ENCODE measurements at places on chromosomes 5 and 9.

DNA sequence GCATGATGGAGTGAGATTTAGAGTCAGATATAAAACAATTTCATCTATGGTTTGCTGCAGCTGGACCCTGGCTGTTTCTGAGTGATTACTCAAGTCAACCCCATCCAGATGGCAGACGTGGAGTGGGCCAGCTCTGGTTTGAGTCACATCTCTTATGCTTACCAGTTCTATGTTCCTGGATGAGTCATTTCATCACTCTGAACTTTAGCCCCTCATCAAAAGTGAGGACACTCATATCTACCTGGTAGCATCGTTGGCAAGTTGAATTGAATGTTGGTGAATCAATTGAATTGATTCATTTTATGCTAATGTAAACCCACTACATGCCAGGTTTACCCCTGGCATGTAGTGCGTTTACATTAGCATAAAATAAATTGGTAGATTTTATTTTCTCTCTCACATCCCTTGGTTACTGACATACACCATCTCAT lies 176.4 kb downstream of the FGF18 start:
- DNase-seq: no peak

DNA sequence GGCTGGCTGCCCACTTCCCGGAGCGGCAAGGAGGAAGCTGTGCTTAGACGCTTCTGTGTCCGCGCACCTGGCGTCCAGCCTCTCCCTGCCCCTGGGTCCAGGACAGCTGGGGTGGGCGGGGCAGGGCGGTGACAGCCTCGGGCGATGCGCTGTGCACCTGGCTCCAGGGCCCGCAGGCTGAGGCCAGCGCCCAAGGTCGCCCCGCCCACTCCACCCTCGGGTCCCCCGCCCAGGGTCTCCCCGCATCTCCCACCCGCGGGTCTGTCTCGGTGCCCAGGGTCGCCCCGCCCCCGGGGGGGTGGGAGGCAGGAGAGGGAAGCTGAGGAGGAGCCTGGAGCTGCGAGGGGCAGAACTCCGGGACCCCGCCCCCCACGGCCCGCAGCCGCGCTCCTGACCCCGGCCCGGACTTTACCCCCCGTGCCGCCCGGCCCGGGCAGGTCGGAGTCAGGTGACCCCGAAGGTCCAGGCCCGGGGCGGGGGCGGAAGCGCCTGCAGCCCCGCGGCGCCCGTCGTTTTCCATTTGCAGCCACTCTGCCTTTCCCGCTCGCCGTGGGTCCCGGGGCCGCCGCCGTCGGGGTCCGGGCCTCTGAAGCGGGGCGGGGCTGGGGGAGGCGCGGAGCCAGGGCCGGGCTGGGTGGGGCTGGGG lies at the start of gene ENTPD8:
Gene ENTPD8, minus strand, starts transcription at position 69 of the 646 bp plus-strand sequence. CDS start 3,072 bp downstream, outside the sequence.
- no peak for DNase-seq

- DNase-seq: no peak
These were observed 106.6 kb downstream of the TMC1 start for GRCh38 chr9:72627956-72628540.

DNA sequence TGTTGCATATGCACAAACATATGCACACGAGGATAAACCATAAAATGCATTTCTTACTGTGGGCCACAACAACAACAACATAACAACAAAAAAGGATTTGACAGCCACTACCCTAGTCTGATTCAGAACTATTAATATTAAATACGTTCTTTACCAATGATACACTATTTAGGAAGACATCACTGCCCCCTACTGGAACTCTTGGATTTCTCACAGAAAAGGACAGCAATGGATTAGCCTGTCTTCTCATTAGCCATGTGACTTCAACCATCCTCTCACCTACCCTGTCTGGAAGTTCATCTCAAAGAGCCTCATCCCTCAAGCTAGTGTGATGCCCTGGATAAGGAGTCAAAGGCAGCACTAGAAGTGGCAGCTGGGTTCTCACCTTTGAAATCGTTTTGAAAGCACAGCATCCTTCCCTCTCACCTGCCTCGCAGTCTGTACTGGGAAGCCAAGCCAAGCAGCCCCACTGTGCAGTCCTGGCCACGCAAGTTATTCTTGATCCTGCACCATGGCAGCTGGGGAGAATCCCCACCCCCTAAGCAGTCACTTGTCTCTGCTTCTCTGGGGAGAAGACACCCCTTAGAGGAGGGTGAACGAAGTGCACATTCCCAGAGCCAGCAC lies 64.6 kb downstream of the SH3TC2 start:
- DNase-seq: no peak

- no peak for DNase-seq
These were observed 111.1 kb downstream of the VAV2 start for GRCh38 chr9:133880851-133881661.

DNA sequence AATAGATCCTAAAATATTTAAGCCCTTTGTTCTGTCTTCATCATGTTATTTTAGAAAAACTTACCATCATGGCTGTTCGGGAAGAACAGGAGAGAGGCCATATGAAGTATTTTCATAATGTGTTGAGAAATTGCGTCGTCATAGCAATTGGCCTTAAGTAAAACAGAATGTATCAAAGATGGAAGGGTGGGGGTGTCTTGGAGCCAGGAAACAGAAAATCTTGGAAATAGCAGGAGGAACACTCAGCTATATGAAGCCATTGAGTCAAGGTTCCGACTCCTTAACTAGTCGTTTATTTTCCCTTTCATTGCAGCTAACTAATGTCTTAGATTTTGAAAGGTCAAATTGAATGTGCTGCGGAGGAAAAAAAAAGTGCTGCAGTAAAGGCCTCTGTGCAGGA lies 1.3 kb downstream of the SPTAN1 start:
- DNase-seq: no peak

GRCh38 chr5:126745259-126745992 lies 31.5 kb upstream of the LMNB1 start:
- DNase-seq: no peak

GRCh38 chr5:57696389-57696769 lies 213.8 kb upstream of the ACTBL2 start:
- DNase-seq: no peak

DNA sequence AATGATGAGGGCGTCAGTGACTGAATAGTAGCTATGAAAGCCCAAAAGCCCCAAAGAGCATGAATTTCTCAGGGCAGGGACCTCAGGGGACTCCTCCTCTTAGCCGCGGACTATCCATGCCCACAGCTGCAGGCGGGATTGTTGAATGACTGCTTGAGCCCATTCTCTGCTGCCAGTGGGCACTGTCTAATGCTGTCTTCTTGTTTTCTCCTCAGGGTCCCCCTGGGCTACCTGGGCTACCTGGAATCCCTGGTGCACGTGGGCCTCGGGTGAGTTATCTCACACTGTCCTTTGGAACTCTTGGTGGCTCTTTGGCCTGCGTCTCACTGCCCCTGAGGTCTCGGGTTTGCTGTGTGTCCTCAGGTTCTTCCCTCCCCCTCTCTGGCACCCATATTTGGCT lies 22.7 kb downstream of the COL27A1 start:
- no peak for DNase-seq

GRCh38 chr9:35236692-35237091 lies 74.9 kb downstream of the UNC13B start:
- DNase-seq: no peak

DNA sequence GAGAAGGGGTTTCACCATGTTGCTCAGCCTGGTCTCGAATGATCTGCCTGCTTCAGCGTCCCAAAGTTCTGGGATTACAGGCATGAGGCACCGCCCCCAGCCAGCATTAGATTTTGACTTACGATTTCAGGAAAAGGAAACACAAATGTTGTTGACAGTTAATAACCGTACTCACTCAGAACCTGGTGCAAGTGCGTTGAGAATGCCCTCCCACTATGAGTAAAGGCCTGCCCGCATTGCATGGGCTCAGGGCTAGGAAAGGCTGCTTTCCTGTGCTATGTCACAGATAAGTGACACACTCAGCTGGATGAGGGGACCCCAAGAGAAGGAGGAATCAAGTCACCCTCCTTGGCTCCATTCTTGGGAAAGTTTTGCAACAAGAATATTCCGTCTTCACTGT lies 42.4 kb downstream of the NDST1 start:
- no peak for DNase-seq

DNA sequence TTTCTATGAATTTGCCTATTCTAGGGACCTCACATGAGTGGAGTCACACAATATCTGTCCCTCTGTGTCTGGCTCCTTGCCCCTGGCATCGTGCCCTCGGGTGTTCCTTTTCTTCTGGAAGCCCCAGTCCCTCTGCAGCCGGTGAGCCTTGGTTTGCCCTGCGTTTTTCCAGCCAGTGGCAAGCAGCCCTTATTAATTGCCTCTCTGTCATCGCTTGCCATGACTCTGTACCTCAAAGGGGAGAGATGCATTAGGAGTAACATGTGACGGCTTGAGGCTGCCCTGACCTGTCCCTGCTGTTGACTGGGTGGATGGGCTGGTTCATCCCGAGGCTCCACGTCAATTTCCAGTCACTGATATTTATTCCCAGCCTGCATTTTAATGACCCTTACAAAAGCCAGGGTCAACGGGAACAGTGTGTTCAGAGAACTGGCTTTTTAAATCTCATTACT lies 87.3 kb downstream of the CFAP90 start:
- DNase-seq: peak; percentile 42

GRCh38 chr5:66558560-66558959 lies 37.6 kb upstream of the MAST4 start:
- no peak for DNase-seq

DNA sequence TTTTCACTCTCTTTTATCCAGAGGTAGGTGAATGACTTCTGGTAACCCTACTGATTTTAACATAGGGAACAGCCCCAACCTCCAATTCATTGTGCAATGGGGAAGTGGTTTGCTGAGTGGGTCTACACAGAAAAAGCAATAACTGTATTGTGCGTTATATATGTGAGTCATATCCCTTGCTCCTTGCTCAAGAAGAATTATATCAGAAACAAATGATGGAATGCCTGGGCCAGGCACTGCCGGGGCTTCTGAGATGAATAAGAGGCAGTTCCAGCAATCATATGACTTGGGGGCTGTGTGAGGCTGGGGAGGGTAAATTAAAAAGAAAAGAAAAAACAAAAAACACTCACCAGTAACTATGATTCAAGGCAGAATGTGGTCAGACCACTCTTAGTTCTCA lies 79.2 kb upstream of the ABCA1 start:
- no peak for DNase-seq

- no peak for DNase-seq
These were observed 5.9 kb upstream of the SLC22A5 start for GRCh38 chr5:132363431-132364112.

DNA sequence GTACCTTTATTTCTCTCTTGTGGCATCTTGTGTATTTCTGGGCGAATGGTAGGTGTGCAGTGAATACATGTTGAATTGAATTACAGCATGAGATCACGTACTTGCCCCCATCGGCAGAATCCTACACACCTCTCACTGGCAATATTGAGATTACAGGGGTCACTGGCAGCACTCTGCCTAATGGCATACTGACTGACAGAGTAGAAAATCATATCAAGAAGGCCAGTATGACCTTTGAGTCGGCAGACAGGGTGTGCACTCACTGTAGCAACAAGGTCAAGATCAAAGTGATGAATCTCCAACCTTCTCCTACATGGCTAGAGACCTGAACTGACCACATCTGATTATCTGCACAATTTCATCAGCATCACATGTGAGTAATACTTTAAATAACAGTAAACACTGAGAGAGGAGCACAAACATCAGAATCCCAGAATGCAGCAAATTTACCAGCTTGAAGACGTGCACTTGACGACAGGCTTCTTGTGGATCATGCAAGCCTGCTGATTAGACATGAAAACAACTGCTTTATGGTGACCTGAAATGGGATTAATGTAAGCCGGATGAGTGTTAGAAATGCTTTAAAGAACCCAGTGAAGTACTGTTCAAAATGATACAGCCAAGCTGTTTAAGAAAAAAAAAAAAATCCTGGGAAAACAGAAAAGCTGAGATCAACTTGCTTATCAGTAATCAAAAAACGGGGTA lies 267.1 kb upstream of the EFNA5 start:
- no peak for DNase-seq

DNA sequence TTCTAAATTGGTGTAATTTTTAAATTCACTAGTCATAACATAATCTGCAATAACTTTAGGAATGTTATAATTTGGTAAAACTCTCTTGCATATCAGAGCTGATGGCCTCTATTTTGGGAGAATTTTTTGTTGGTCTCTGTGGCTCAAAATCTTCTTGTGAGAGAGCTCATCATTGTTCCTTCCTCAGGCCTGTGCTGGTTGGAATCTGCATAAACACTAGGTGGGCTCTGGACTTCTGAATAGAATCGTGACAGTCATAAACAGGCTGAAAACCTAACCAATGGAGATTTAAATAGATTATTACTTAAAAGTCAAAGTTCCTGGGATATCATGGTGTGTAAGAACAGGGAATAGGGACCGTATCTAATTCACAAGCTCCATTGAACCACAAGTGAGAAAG lies 1129.6 kb downstream of the CDH12 start:
- DNase-seq: no peak

- no peak for DNase-seq
These were observed 4.6 kb downstream of the FLT4 start for GRCh38 chr5:180644825-180645273.

GRCh38 chr5:3602785-3603502 lies 7.3 kb downstream of the IRX1 start:
- no peak for DNase-seq

DNA sequence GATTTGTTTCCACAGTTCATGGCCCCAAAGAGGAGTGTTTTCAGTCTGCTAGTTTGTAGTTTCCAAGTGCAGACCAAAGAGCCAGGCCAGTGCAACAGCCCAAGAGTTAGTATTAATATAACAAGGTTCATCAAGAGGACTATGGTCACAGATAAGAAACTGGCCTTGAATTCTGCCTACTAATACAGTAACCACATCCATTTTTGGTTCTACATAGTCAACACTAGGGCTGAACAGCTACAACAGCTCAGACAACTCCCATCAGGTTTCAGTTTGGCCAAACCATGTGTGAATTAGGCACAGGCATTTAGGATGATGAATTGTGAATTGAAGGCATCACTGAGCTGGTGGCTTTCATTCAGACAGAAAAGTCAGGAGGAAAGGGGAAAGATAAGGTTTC lies 13.8 kb upstream of the UBQLN1 start:
- no peak for DNase-seq

GRCh38 chr9:37119360-37119759 lies 1.0 kb upstream of the ZCCHC7 start:
- no peak for DNase-seq

DNA sequence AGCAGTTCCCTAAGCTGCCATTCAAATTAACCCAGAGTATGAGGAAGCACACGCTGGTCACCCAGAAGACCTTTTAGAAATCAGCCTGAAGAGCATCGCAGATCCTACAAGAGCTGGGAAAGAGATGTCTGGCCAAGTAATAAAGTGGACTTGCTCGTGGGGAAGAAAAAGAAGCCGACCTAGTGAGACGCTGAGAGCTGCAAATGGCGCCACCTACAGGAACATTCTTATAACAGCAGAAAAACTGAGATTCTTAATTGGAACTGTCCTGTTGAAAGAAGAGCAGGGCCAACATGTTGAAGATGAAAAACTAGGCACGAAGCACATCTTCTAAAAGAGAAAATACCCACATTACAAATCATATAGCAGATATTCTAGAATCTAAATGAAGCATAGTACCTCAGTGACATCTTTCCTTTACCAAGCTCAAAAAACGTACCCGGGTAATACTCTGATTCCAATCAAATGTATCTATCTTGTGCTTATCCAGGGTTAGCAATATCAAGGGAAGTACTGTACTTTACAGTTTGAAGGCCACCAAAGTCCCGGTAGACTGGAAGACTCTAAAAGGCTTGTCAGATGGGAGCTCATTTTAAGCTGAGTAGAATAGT lies 3.9 kb upstream of the GNAQ start:
- DNase-seq: peak; percentile 60

GRCh38 chr9:36845844-36846243 lies 188.2 kb downstream of the PAX5 start:
- DNase-seq: no peak

- no peak for DNase-seq
These were observed 251.7 kb downstream of the PAPPA start for GRCh38 chr9:116405321-116405720.

- no peak for DNase-seq
These were observed 11.1 kb downstream of the HNRNPAB start for GRCh38 chr5:178215280-178216002.
